ENCODE measurements at places on chromosomes 12 and 14. TPM values are rescaled to one million over a fixed set of nuclear protein-coding genes. Genes with fewer than 3 reads are reported as not detected.

Gene BCL11B
- total RNA-seq: 1.8 TPM

- DNase-seq: peak; percentile 24
Measured at GRCh38 chr12:1576410-1577241, 17.8 kb downstream of the FBXL14 start.

- DNase-seq: peak; percentile 69
Measured at GRCh38 chr12:57446292-57446960, 8.7 kb upstream of the INHBE start.

DNA sequence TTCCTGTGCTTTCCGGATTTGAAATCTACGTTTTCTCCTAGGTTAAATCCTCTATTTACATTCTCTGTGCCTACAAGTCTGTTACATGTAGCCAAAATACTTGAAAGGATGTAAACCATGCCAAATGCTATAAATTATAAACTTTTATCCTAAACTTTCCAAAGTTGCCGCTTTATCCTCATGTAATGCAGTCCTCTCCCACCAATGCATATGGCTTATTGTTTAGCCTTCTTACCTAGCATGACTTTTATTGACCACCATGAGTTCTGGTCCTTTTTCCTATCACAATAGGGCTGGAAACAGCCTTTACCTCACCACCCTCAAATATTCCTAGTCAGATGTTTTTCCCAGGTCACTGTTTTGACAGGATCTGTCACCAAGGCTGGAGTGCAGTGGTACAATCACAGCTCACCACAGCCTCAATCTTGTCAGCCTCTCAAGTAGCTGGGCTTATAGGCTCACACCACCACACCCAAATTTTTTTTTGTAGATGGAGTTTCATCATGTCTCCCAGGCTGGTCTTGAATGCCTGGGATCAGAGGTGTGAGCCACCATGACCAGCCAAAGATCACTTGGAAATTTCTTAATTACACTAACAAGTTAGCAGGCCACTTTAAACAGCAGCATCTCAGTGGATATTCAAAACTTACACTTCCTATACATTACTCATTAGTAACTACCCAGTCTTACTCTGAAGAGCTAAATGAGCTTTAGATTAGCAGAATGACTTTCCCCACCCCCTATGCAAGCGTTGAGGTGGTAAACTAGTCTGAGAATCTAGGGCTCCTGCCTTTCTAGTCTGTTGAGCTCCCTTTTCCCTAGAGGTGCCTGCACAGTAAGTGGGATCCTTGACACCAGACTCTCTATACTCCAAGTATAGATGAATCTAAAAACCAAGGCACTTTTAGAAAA is 4.1 kb downstream of the TUBA1B start:
- no peak for DNase-seq

- DNase-seq: no peak
Measured at GRCh38 chr14:58362798-58363412, 32.8 kb upstream of the TOMM20L start.

GRCh38 chr12:6547987-6548386 is 7.9 kb downstream of the IFFO1 start:
- no peak for DNase-seq

DNA sequence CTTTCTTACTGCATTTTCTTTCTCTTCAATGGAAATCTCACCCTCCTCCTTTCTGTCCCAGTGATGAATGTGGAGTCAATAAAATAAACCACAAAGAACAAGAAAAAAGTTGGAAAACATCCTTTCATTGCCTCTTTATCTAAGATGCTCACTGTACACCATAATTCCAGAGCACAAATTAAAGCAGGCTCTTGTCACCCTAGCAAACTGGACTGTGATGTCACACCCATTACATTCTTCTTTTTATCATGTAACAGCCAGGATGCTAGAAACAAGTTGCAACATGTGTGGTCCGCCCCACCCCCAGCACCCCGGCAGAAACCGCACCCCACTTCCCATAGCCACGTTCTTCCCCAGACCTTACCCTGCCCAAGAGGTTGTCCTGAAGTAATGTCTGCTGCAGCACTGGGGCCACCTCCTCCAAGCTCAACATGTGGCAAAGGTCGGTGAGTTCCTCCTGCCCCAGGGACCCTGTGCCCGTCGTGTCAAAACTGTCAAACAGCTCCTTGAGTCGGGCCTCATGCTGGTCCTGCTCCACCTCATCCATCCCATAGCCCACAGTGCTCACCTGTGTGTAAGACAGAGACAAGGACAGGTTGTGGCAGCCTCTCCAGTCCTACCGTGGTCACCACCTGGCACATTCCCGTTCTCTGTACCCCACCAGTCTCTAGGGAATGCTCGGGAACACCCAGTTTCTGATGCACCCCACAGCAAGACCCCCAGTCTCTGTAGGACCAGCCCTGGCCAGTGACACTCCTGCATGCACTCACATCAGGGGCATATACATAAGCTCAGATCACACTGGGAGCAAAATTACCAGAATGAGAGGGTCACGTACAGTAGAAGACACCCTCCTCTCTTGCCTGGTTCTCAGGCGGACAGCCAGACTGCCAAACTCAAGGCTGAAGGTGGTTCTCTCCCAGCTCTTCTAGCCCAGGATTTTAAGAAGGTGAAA is 9.2 kb downstream of the NIN start:
- DNase-seq: no peak

GRCh38 chr14:32593290-32593942 is 264.3 kb downstream of the AKAP6 start:
- DNase-seq: no peak

Gene ERBB3
- total RNA-seq: 22.6 TPM

GRCh38 chr14:46344327-46344937 is 307.1 kb downstream of the RPL10L start:
- no peak for DNase-seq

- DNase-seq: no peak
Measured at GRCh38 chr14:54889919-54890318, 12.7 kb downstream of the GCH1 start.

DNA sequence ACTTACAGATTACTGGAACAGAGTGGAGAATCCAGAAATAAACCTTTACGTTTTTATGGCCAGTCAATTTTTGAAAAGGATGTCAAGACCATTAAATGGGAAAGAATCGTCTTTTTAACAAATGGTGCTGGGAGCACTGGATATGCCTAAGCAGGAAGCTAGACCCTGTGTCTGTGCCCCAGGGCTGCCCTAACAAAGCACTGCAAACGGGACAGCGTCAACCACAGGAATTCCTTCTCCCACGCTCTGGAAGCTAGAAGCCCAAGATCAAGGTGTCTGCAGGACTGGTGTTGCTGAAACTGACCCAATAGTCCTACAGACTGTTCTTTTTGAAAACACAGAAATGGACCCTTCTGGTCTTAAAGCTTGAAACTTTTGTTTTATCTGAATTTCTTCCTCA is 9.3 kb upstream of the TMEM121 start:
- DNase-seq: no peak

DNA sequence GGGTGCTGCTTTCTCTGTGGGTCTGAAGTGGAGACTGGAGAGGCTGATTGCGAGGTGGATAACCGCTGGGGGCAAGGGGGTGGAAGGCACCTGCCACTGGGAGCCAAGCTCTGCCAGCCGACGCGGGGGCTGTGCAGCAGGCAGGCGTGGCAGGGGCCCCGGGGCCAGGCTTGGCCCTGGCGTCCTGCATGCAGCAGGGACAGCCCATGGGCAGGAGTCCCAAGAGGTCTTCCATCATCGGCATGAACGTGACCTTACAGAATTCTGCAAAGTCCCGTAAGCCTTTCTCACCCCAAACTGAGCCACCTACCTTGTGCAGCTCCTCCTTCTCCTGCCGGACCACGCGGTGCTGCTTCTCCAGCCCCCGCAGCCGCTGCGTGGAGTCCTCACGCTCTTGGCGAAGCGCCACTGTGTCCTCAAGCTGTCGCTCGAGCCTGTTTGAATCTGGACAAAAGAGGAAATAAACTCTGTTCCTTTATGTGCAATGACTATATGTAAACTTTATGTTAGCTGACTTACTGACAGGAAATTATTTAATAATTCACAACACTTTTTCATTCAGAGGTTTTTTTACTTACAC is 51.3 kb downstream of the AMN start:
- DNase-seq: no peak

DNA sequence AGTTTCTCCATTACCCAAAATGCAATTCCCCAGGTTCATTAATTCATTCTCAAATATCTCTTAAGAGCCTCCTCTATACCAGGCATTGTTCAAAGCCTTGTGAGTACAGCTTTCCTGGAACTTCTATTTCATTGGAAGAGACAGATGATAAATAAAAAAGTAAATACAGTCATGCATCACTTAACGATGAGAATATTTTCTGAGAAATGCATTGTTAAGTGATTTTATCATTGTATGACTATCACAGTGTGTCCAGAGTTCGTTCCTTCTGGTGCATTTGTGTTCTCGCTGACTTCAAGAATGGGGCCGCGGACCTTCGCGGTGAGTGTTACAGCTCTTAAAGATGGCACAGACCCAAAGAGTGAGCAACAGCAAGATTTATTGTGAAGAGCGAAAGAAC is 66.0 kb downstream of the ANO4 start:
- DNase-seq: no peak

DNA sequence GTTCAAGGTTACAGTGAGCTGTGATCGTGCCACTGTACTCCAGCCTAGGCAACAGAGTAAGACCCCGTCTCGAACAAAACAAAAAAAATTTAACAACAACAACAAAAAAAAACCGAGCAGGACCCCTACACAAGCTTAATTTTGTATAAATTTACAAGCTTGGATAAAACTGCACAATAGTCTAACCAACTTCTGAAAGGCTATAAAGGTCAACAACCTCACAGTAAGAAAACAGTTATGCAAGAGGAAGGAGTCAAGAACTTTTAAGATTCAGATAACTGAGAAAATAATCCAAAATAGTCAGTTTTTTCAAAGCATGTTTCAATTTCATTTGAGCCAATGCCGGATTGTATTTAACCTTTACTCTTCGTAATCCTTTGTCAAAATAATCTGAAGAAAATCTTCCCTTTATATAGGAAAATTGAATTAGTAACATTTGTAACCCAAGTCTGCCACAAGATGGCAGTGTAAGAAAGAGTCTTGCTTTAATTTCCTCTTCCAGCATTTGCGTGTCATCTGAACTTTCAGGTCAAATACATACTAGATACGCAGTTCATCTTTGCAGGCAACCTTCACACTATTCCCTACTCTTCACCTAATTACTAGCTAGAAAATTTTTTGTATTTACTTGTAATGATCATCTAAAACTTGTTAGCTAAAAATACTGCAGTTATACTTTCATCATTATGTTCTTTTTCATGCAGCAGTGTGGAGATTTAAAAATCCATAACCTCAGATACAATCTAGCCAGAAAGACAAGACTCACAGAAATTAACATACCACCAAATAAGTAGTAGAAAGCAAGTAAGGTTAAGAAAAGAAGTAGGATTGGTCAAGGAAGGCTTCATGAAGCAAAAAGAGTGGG is 5.8 kb downstream of the CCNB1IP1 start:
- no peak for DNase-seq

Gene PCNX1
- total RNA-seq: 63.0 TPM

- DNase-seq: no peak
Measured at GRCh38 chr12:55745361-55746173, 2.6 kb downstream of the GDF11 start.

Gene KLRK1
- total RNA-seq: 3.6 TPM

DNA sequence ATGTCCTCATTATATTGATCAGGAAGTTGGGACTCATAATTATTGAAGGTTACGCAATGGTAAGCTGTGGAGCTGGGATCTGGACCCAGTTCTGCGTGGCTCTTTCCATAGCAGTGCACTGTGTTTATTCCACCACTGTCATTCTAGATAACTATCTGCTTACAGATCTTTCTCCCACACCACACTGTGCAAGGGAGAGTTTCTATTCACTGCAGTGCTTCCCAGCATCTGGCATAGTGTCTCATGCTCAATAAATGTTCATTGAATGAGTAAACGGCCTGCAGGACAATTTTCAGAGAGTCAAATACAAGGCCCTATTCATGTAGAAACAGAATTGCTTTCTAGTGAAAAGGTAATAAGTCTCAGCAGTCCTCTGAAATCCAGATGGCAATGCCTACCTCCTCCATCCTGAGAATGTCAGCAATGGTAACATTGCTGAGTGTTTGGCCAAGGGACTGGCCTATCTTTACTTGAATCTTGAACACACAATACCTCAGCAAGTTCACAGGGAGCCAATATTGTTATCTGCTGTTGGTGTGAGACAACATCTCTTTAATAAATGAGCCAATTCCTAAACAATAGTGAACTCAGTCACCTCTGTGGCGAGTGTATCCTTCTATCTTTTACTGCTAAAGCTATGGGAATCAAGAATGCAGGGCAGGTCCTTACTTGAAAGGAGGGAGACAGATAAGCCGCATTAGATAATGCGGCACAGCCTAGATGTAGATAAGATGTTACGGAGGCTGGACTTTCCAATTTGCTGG is 332.4 kb upstream of the PRICKLE1 start:
- no peak for DNase-seq

All from thyroid gland (tissue), 4 donors.